Mesothelial cell of epicardium (in vitro differentiated cells): ENCODE measurements at places on chromosomes 1 and 21. TPM values are rescaled to one million over a fixed set of nuclear protein-coding genes. Genes with fewer than 3 reads are reported as not detected.

DNA sequence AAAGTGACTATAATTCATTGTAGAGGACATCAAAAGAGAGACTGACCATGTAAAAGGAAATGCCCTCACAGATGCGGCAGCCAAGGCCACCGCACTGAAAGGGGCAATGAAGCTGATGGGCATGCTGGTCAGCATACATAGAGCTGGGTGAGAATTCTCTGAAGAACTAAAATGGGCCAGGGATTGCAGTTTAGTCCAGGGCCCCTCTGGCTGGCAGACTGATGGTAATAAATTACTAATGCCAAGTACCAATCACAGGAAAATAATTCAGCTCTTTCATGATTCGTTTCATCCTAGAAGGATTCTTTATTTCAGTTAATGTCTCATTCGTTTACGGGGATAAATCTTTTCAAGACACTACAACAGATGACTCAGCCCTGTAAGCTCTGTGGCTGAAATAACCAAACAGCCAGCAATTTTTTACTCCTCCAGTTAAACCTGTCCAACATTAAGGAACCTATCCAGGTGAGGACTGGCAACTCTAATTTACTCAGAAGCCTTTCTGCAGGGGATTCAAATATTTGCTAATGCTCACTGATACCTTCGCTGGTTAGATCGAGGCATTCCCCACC, 56.9 kb upstream of the MAP1LC3C start:
- DNase-seq, result no peak

DNA sequence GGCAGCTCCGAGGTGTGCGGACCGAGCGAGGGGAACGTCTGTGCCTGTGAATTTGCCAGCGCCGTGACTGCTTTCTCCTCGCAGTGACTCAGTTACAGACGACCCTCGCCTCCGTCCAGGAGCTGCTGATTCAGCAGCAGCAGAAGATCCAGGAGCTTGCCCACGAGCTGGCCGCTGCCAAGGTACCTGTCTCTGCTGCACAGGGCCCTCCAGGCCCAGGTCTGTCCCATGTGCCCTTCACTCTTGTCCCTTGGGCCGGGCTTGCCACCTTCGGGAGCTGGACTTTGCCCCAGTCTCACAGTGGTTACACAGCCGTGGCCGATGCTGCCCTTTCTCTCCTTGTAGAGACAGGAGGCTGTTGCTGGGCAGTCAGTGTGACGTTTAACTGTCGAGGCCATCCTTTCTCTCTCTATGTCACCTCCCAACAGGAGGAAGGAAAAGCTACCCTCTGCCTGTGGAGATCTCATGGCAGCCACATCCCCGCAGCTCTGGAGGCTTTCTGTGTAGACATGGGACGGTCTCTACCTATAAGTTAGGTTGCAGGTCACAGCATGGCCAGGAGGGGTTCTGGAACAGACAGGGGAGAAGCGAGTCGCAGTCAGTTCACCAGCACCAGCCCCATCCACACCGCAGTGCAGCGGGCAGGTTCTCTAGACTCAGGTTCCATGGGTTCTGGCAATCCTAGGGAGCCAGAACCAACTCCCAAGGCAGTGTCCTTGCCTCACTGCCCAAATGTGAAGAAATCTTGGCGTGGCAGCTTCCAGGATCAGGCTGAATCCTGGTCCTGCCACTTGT, 149.7 kb downstream of the PEX14 start:
- DNase-seq, result no peak

GRCh38 chr1:27885621-27886352, 13.4 kb downstream of the THEMIS2 start:
- DNase-seq, result no peak

Gene KCNK2
- total RNA-seq, result 5.8 to 7.4 TPM (median 6.5 TPM) in 3 replicates

DNA sequence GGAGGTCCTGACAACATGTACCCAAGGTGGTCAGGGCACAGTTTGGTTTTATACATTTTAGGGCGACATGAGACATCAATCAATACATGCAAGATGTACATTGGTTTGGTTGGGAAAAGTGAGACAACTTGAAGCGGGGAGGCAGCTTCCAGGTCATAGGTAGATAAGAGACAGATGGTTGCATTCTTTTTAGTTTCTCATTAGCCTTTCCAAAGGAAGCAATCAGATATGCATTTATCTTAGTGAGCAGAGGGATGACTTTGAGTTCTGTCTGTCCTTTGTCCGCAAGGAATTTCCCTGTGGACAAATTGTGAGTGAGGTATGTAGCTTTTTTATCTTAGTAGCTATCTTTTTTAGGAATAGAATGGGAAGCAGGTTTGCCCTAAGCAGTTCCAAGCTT, 10.5 kb upstream of the RBM15 start:
- DNase-seq, result no peak

Gene ANGPTL1
- 0.67 to 0.80 TPM (median 0.72 TPM) in 3 replicates for total RNA-seq

DNA sequence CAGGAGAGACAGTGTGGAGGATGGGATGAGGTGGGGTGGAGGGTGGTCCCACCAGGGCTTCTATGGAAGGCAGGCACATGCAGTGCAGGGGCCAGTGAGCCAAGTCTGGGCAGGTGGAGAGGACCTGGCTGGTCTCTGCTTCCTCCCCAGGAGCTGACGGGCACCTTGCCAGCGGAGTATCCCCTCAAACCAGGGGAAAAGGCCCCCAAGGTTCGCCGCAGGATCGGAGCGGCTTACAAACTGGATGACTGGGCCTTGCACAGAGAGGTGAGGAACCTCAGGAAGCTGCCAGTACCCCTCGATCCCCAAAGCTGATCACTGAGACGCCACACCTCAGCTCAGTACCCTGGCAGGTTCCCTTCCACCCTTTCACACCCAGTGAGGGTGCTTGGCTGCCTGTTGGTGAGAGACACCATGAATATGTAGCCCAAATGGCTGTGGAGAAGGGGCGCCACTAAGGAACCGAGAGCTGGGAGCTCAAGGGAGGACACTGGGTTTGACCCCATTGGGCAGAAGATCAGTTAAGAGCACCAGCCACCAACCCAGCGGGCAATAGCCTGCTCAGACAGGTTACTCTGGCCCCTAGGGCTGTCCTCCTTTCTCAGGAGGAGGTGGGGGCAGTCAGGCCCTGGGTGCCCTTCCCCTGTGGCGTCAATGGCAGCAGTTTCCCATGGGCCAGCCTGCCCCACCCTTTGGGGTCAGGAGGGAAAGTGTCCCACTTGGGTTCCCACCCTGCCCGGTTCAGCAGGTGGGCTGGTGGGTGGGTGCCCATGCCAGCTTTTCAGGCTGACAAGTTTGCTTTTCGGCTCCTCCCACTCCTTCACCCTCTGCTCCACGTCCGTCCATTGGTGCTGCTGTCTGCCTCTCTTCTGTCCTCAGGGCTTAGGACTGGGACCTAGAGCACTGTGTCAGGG, 5.5 kb downstream of the INAVA start:
- DNase-seq, result no peak

- DNase-seq, result no peak
Measured at GRCh38 chr1:178565586-178565985, 52.7 kb downstream of the TEX35 start.

Gene UTS2
- total RNA-seq, result not detected in 3 replicates

DNA sequence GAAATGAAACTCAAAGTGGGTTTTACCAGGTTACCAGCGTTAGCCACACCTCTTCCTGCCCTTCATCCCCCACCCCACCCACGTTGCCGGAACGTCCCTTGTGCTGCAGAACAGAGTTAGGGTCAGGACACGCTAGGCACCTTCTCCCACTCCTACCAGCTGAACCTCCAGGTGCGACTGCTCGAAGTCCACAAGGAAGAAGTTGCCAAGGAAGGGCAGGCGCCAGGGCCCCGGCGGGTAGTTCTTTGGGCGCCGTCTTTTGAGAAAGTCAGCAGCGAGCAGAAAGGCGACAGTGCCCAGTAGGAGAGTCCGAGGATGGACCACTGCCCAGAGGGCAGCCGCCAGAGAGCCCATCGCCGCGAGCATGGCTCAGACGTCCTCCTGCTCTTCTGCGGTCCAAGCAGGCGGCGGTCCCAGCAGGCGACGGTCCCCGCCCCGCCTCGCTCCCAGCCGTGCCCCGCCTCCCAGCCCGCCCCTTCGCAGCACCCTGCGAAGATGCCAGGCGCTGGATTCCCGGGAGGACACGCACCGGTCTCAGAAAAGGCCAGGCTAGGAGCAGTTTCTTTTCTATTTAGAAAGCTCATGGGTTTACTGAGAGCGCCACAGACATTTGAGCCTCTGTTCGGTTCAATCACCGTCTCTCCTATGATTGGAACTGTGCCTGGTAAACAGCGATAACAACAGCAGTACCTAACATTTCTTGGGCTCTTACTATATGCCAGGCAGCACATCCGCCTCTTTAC, at the start of gene CYP2J2:
CYP2J2 (minus strand) TSS at position 393 of the 743 bp plus-strand sequence; CDS start at position 366, 27 bp downstream.
- peak; percentile 21 for DNase-seq

- DNase-seq, result no peak
Measured at GRCh38 chr1:244041466-244042120, 9.5 kb upstream of the ZBTB18 start.

Gene ABCA4
- total RNA-seq, result 12.7 to 14.5 TPM (median 14.4 TPM) in 3 replicates

- DNase-seq, result no peak
Measured at GRCh38 chr1:10744654-10745238, 51.7 kb downstream of the CASZ1 start.

DNA sequence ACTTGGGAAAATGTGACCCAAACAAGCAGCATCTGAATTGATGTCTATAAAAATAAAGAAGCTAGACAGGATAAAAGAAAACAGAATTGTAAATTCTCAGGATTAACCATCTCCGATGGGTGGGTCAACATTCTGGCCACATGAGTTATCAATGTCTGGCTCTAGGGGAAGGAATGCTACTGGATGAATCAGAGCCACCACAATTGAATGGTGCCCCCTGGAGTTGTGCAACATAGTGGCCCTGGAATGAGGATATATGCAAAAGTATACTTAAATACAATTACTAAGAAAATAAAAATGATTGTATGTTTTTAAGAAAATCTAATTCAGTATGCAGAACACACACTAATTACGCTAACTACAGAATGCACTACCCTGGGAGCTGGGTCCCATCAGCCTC, 185.6 kb downstream of the TGFBR3 start:
- no peak for DNase-seq

GRCh38 chr21:40844935-40845334, 2.0 kb downstream of the DSCAM start:
- DNase-seq, result no peak

- DNase-seq, result no peak
Measured at GRCh38 chr1:232795497-232796053, 9.6 kb upstream of the MAP10 start.
